Stimulated activated CD4-positive, alpha-beta T cell treated with anti-CD3 and anti-CD28 coated beads, Interleukin-15, amount 100 ng/mL, for 24 hours (primary cell): ENCODE measurements at places on chromosomes 2 and 18.

GRCh38 chr2:235960011-235960715, 208.0 kb downstream of the GBX2 start:
- DNase-seq: no peak

GRCh38 chr2:175147186-175147585, 20.8 kb downstream of the ATF2 start:
- DNase-seq: no peak

GRCh38 chr2:218065239-218066006, 3.6 kb upstream of the RUFY4 start:
- DNase-seq: no peak

DNA sequence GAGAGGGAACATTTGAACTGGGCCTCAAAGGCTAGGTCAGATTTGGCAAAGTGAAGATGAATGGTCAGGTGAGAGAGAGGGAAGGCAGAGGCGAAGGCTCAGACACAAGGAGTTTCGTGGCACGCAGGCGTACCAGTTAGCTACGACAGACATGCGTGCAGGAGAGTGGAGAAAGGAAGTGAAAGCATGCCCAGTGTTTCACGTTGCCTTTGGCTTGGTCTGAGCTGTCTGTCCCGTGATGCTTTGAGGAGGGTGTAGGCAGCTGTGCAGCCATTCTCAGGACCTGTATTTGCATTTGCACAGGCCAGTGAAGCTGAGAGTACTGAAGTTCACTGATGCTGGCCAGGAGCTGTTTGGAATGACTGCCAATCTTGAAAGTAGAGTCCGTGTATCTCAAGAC, 69.5 kb downstream of the HNRNPLL start:
- no peak for DNase-seq

DNA sequence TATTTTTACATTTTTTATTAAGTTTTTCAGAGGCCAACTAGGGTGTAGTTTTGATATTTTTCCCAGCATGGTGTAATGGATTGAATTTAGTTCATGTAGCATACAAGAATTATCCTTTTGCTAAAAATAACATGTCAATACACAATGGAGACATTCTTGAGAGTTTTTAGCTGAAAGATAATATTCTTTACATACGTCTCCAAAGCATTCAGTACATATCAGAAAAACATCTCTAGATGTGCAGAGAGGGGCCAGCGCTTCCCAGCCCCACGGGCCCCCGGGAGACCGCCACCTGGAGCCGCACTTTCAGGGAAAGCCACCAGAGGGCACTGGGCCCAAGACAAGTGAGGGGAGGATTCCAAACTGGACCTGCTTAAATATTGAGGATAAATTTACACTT, 499.4 kb downstream of the GALR1 start:
- peak; percentile 21 for DNase-seq

- DNase-seq: no peak
Observed at GRCh38 chr18:57797209-57797651, 5.9 kb downstream of the ATP8B1 start.

DNA sequence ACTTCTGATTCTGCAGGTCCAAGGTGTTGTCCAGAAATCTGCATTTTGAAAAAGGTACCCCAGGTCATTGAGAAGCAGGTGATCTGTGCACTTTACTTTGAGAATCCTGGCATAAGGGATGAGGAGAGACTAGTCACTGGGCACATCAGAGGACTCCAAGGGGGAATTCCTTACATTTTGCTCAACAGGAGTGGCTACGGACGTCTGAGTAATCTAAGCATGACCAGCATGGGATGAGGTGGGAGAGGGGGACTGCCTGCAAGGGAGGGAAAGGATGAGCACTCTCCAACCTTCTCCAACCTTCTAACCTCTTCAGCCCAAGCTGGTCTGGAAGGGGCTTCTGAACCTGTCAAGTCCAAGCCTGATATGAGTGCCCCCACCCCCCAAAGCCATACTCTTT, 55.5 kb downstream of the MARCHF4 start:
- DNase-seq: no peak

- no peak for DNase-seq
Observed at GRCh38 chr2:161745866-161746614, 121.8 kb downstream of the SLC4A10 start.

DNA sequence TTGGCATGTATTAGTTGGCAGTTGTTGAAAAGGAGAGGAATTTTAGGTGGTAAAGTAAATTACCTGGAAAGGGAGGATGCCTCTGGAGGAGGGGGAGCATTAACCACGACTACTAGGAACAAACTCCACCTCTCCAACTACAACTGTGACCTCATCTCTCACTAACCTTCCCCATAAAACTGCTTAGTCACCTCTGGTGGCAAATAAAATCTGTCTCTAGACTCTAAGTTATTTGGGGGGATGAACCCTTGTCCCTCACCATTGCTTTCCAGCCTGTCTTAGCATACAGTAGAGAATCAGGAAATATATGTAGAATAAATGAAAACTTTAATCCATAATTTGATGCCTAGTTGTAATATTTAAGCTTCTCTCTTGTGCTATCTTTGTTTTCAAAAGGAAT, 27.6 kb upstream of the MYO1B start:
- no peak for DNase-seq
